ENCODE measurements at places on chromosomes 3 and 15. TPM values are rescaled to one million over a fixed set of nuclear protein-coding genes. Genes with fewer than 3 reads are reported as not detected.

- no peaks in the 10 kb centered on the region for H3K4me1 ChIP-seq
- H3K36me3 ChIP-seq: no peaks in the 10 kb centered on the region
- no peak overlapping the region for H3K27ac ChIP-seq
- H3K4me3 ChIP-seq: no peak overlapping the region
Observed at GRCh38 chr3:110767838-110768237, 303.8 kb upstream of the NECTIN3 start.

DNA sequence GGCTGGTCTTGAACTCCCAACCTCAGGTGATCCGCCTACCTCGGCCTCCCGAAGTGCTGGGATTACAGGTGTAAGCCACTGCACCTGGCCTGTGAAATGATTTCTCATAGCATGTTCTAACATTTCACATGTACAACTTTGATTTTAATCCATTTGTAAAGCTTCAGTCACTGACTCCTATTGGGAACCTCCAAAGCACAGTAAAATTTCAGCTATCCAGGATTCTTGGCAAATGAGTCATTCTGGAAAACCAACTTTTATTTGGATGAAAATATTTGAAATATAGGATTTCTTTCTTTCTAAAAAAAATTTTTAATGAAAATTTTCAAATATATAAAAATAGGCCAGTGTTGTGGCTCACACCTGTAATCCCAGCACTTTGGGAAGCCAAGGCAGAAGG is 2.7 kb upstream of the LMAN1L start:
- H3K27me3 ChIP-seq: no peaks in the 10 kb centered on the region
- no peak overlapping the region for H3K27ac ChIP-seq

- no peak overlapping the region for H3K4me3 ChIP-seq
- peaks cover 44% of the 10 kb centered on the region for H3K4me1 ChIP-seq
- no peak for DNase-seq
- no peaks in the 10 kb centered on the region for H3K27me3 ChIP-seq
- H3K36me3 ChIP-seq: no peaks in the 10 kb centered on the region
Observed at GRCh38 chr3:188574885-188575284, 420.9 kb downstream of the LPP start.

DNA sequence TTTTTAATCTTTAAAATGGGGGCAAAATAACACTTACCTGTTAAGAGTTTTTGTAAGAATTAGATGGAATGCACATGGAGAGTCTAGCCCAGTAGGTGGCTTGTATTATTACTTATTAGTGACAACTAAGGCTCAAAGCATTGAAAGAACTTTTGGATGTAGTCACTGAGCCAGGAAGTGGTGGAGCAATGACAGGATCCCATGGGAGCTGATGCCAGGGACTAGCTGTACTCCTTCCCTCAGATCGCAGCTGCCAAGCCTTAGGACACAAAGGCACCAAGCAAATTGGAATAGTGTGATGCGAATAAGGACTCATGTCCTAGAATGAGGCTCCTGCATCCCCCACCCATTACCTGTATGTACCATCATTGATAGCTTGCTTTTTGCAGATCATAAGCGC is 370.4 kb upstream of the RGMA start:
- H3K36me3 ChIP-seq: no peaks in the 10 kb centered on the region
- H3K27me3 ChIP-seq: no peaks in the 10 kb centered on the region
- DNase-seq: no peak
- H3K4me1 ChIP-seq: no peaks in the 10 kb centered on the region
- no peak overlapping the region for H3K27ac ChIP-seq
- H3K4me3 ChIP-seq: no peak overlapping the region

- no peaks in the 10 kb centered on the region for H3K27me3 ChIP-seq
- no peak overlapping the region for H3K27ac ChIP-seq
- DNase-seq: no peak
- no peak overlapping the region for H3K4me3 ChIP-seq
- H3K36me3 ChIP-seq: no peaks in the 10 kb centered on the region
- no peaks in the 10 kb centered on the region for H3K4me1 ChIP-seq
Observed at GRCh38 chr3:155595371-155595770, 149.5 kb downstream of the PLCH1 start.

GRCh38 chr15:77030048-77030927 is 35.4 kb downstream of the PSTPIP1 start:
- no peaks in the 10 kb centered on the region for H3K36me3 ChIP-seq
- H3K4me3 ChIP-seq: no peak overlapping the region
- H3K27me3 ChIP-seq: no peaks in the 10 kb centered on the region
- no peak for DNase-seq

DNA sequence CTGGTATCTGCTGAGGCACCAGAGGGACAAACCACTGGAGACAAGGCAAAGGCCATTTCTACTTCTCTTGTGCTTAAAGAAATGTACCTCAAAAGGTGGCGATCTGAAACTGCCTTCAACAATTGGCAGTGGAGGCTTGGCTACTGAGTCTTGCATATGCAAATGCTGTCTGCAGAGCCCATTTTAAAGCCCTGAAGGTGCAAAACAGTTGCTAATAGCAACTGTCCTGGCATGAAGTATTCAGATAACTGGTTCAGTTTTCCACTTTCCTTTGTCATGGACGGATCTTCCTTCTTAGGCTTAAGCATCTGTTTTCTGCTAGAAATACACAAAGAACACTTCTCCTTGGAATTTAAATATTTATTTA is 71.4 kb upstream of the PSMD6 start:
- DNase-seq: no peak
- H3K27me3 ChIP-seq: no peaks in the 10 kb centered on the region
- peaks cover 50% of the 10 kb centered on the region for H3K36me3 ChIP-seq
- no peaks in the 10 kb centered on the region for H3K4me1 ChIP-seq

Gene CLDN18
- not detected for total RNA-seq

Gene GATA2
- 14.3 TPM for total RNA-seq

Data from heart right ventricle (tissue), 16 donors.